ENCODE measurements at places on chromosomes 12 and 14.
A peak's percentile ranks its signal among the peaks of the same experiment; 100 is the strongest.

DNA sequence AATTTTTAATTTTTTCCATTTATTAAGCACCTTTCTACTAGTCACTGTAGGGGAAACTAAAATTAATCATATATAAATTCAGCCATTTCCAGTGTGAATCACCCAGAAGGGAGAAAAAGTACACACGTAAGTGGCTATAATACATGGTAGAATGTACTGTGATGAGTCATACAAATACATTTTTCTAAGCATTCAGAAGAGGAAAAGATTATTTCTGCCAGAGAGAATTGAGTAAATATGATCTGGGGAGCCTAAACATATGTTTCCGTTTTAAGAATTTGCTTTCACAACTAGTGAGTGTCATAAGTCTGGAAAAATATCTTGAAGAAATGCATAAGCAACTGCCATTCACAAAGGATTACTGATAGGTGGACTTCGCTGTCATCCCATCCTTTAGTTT lies 102.8 kb downstream of the TGFB3 start:
- no peak for DNase-seq

DNA sequence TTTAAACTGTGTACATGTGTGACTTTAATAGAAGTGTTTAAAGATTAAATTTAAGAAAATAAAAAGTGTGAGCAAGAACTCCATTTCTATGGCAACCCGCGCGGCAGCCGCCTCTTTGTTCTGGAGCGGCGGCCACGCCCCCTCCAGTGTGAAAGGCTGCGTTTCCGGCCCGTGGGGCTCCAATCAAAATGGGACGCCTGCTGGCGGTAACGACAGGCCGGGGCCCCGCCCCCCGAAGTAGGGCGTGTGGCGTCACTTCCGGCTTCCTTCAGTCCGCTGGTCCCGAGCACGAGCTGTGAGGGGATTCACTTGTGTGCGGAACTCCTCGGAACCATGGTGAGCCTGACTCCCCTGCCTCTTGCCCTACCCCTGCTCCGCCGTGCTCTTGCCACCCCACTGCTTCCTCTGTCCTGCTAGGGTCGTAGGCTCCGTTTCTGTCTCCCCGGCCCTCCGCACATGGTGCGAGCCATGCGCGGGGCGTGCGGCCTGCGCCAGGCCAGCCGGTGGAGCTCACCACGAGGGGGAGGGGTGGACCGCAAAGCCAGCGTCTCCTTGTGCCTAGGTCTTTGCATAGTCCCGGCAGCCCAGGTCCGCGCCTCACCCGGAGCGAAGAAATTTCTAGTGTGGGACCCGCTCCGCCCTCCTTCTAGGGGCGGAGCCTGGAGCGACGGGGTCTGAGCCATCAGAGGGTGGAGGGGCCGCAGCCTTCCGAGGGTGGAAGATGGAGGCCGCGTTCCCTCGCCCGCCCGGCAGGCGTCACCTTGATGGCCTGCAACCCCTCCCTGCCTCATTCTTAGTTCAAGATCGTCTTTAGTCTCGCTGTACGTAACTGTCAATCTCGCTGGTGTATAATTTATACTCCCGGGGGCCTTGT lies at the start of gene CCT2:
Gene CCT2, plus strand, starts transcription at position 271 of the 874 bp plus-strand sequence. Its CDS starts 63 bp downstream, at position 334.
- DNase-seq, result peak; percentile 98

GRCh38 chr12:102371165-102371564 lies 109.2 kb downstream of the IGF1 start:
- DNase-seq, result no peak

GRCh38 chr12:105499205-105499604 lies 168.7 kb downstream of the C12orf75 start:
- no peak for DNase-seq

DNA sequence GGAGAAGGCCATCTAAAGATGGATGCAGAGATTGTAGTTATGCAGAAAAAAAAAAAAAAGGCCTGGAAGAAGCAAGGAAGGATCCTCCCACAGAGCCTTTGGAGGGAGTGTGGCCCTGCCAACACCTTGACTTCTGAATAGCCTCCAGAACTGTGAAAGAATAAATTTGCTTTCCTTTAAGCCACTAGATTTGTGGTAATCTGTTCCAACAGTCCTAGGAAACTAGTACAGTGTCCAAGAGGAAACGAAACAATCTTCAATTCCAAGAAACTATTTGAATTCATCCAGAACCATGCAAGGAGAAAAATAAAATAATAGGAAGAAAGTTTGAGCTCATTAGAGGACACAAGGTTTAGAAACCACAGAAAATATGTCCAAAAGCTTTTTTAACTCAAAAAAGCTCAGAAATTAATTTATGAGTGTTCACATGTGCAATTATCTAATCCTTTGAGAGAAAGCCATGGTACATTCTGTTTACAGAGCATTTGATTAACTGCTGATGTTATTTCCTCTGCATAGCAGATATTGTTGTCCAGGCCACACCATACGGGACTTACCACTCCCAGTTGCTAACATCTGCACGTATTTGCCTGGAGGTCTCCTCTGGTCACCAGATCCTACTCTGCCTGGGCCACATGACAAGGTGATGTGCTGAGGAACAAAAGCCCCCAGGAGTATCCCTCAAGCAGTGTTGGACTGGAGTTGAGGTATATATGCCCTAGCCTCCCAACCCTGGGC lies 30.0 kb upstream of the STAB2 start:
- DNase-seq, result no peak

DNA sequence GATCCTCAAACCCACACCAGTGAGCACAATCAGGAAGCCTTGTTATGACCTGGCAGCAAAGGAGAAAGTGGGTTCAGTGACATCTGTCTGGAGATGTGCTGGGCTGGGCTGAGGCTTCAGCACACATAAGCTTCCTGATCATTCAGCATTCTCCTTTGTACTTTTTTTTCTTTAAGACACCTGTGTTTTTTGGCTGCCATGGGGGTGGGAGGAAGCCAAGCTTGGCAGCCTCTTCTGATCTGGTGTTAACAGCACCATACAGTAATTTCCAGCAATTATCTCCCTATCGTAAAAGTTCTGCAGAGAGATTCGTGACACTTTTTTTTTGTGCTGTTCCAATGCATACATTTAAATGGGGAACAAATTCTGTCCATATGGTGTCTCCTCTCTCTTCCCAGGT lies 38.9 kb upstream of the RASSF3 start:
- DNase-seq, result no peak

DNA sequence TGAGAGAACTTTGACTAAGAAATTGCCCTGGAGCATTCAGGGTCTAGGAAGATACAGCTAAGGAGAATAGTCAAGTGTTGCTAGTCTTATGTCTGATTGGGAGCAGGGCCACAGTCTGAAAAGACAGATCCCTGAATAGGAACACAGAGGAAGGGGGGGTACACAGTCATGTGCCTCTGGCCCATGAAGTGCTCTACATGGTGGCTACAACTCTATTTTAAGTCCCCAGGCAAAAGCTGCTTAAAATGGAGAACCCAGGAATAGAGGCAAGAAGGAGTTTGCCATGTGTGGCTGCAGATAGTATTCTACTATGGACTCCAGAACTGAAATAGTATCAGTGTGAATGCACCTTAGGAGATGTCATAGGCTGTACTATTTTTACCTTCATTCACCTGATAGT lies 118.0 kb upstream of the NPAS3 start:
- DNase-seq, result no peak

DNA sequence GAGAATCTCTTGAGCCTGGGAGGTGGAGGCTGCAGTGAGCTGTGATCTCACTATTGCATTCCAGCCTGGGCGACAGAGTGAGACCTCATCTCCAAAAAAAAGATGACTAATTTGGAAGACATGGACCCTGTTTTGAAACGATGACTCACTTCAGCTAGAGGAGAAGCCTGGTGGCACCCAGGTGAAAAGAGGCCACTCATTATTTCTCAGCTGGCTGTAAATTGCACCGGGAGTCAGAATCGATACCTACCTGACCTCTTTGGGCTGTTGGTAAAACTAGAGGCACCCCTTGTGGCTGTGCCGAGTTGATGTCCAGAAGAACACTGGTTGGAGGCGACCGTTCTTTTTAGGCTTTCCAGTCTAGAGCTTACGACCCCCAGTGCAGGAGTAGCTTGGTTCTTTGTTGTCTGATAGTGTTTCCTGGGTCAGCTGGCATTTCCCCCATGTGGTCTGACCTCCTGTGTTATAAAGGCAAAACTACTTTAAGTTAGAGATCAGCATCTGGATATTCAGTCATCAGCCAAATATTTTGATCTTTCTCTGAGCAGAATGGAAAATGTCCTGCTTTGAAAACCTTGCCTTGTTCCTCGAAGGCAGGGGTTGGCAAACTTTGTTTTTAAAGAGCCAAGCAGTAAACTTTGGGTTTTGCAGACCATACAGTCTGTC lies 93.2 kb downstream of the CHST11 start:
- no peak for DNase-seq

GRCh38 chr14:69010648-69011047 lies 31.5 kb upstream of the ACTN1 start:
- DNase-seq, result no peak

GRCh38 chr12:8065991-8066594 lies at the start of gene C3AR1:
Gene C3AR1, minus strand, starts transcription at chr12:8066359. Its CDS starts 6,174 bp downstream, at chr12:8060185.
- DNase-seq, result no peak

- DNase-seq, result no peak
Measured at GRCh38 chr14:52703225-52703624, 3.8 kb upstream of the PSMC6 start.

GRCh38 chr12:56296295-56296694 lies 3.8 kb downstream of the CS start:
- DNase-seq, result no peak

DNA sequence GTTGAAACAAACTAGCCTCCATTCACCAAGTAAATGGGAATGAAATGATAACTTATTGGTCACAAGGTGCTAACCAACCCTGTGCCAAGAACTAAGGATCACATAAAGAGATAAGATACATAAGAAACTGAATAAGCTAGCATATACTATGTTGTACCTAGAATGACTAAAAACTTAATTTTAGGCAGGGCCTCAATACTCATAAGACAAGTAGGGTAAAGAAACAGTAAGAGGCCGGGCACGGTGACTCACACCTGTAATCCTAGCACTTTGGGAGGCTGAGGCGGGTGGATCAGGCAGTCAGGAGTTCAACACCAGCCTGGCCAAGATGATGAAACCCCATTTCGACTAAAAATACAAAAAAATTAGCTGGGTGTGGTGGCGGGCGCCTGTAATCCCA lies 17.7 kb downstream of the GDF11 start:
- no peak for DNase-seq

- DNase-seq, result no peak
Measured at GRCh38 chr14:74638966-74639365, 26.9 kb upstream of the LTBP2 start.

DNA sequence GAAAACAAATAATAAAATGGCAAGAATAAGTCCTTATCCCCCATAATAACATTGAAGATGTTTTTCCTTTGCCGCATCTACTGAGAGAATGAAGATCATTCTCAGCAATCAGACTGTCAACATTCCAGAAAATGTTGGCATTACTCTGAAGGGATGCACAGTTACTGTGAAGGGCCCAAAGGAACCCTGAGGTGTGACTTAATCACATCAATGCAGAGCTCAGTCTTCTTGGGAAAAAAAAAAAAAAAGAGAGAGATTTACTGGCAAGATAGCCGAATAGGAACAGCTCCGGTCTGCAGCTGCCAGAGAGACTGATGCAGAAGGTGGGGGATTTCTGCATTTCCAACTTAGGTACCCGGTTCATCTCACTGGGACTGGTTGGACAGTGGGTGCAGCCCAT lies 41.3 kb upstream of the OR6J1 start:
- DNase-seq, result no peak

DNA sequence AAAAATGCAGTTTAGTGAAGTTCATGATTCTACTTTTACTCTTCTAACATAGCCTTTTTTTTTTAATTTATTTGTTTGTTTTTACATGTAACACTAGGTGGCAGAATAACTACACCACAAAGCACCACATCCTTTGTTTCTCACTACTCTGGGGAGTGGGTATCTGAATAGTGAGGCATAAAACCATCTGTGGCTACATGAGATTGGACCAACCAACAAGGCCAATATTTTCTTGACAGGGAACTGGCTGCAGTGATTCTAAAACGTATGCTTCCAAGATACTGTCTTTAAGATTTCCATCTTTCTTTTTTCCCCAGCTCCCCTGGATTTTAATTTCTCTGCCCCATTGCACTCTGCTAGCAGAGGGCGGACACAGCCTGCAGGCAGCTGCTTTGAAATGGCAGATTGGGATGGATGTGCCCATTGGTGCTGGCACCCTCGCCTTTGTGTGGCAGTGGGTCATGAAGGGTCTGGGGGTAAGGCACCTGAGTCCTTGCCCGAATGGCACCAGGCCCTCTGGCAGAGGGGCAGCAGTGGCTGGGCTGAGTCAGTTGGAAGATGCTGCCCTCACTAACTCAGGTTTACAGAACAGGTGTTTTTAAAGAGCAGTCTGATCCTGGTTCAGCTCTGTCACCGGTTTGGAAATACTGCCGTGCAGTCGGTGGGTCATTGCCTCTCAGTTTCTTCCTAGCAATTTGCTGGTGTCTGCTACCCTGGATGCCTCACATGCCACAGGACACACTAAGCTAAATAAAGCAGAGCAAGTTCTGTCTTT lies 429.1 kb downstream of the RAD51B start:
- DNase-seq, result no peak

- no peak for DNase-seq
Measured at GRCh38 chr12:51234530-51234929, 4.1 kb upstream of the DAZAP2 start.

DNA sequence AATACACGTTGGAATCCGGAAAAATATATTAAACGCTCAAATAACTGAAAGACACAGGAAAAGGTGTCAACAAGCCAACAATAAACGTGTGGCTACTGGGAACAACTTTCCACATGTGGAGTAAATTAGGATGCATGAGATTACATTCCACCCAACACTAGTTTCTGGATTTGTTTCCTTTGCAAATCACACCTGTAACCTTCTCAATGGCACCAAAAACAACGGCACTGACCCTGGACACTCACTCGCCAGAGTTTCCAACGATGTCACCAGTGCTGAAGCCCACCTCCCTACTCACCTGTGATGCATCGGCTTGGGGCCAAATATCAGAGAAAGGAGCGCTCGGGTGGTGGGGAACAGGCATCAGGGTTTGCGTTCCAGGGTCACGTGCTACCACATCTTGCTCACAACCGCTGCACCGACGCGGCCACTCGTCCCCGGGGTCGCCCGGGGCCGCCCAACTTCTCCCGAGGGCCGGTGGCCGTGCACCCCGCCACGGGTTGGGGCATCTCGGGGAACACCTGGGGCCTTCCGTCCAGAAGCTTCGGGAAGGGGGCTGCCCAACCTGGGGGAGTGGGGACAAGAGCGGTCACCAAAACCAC lies 629 bp downstream of the PRDM4 start:
- DNase-seq, result peak; percentile 33

GRCh38 chr14:54650331-54650958 lies 83.5 kb downstream of the SAMD4A start:
- DNase-seq, result no peak

- DNase-seq, result no peak
Measured at GRCh38 chr12:49909826-49910225, 6.1 kb upstream of the FAIM2 start.

DNA sequence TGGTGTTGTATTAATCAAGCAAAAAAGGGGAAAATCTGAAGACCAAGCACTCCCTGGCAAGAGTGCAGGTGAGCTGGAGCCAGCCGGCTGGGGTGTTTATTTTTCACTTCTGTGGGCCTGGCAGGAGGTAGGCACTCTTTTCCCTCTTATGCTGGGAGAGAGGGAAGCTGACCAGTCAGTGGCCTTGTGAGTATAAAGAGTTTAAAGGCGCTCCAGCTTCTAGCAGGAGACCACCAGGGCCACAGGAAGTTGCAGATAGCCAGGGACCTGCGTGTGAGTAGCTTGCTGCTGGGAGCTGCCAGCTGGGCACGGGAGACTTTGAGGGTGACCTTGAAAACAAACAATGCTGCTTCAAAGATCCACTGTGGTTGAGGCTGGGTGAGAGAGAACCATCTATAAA lies 217.4 kb upstream of the PWP1 start:
- DNase-seq, result no peak

GRCh38 chr14:36950812-36951211 lies 221.6 kb downstream of the SLC25A21 start:
- DNase-seq, result no peak

GRCh38 chr12:119669744-119670472 lies 2.0 kb downstream of the PRKAB1 start:
- no peak for DNase-seq

Measured in stimulated activated CD4-positive, alpha-beta T cell treated with anti-CD3 and anti-CD28 coated beads, Interleukin-4, amount 100 ng/mL, for 1 hour (primary cell).